ENCODE measurements at places on chromosomes 2 and 18. TPM values are rescaled to one million over a fixed set of nuclear protein-coding genes. Genes with fewer than 3 reads are reported as not detected.
A peak's percentile ranks its signal among the peaks of the same experiment; 100 is the strongest.

GRCh38 chr2:173134703-173135102 is 59.1 kb downstream of the MAP3K20 start:
- DNase-seq, result peak; percentile 45

DNA sequence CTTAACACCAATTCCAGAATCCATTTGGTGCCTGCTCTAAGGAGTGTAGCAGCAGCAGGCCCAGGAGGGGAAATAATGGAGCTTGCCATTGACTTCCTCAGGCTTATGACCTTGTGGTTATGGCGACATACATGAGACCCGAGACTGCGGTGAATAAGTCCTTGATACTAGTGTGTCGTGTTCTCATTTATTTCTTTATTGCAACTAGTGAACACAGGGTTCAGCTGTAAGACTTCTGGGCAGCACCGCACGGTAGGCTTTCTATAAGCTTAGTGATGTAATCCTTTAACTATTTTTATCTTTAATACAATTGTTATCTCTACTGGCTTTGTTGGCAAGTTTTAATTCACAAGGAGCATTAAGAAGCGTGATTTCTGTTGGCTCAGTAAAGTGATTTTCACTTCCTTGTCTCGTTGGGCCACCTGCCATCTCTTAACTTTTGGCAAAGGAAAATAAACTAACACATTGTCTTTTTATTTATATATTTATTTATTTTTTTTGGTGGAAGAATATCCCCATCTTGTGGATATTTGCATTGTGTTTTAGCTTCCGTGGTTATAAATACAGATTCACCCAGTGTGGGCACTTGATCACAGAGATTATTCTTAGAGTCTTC is 139.8 kb downstream of the LTBP1 start:
- no peak for DNase-seq

LMAN1 gene
- 60.7 TPM for total RNA-seq

GRCh38 chr2:64857581-64858471 is 131.4 kb upstream of the SLC1A4 start:
- DNase-seq, result peak; percentile 87

DNA sequence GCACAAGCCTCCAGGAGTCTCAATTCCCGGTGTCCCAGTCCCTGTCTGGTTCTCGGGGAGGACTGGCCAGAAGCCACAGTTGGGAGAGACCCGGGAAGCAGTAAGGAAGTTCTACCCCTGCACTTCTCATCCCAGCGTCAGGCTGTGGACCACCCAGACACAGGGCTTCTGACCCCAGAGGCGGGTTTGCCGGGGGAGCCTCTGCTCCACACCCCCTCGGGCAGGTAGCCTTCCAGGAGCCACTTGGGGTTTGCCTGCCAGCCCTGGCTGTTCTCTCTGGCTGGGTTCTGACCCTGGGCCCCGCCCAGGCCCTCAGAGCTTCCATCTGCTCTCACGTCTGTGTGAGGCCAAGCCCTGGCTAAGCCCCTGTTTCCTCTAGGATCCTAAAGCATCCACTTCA is 94.4 kb upstream of the GPC1 start:
- DNase-seq, result no peak

- DNase-seq, result no peak
Observed at GRCh38 chr2:181626671-181627070, 30.2 kb downstream of the CERKL start.

Data from right cardiac atrium (tissue), 5 donors.